Upper lobe of right lung (tissue), 1 donor: ENCODE measurements at places on chromosomes 3 and 15.

GRCh38 chr3:124722589-124722988, 7.7 kb upstream of the UMPS start:
- peaks cover 36% of the 10 kb centered on the region for H3K27me3 ChIP-seq
- H3K36me3 ChIP-seq, result no peaks in the 10 kb centered on the region
- no peaks in the 10 kb centered on the region for H3K4me1 ChIP-seq
- H3K27ac ChIP-seq, result no peak overlapping the region
- DNase-seq, result no peak

- no peaks in the 10 kb centered on the region for H3K27me3 ChIP-seq
- no peak overlapping the region for H3K27ac ChIP-seq
- H3K36me3 ChIP-seq, result peaks cover 72% of the 10 kb centered on the region
- no peaks in the 10 kb centered on the region for H3K4me1 ChIP-seq
- H3K4me3 ChIP-seq, result no peak overlapping the region
Measured at GRCh38 chr3:33122991-33123390, 9.2 kb downstream of the CRTAP start.

DNA sequence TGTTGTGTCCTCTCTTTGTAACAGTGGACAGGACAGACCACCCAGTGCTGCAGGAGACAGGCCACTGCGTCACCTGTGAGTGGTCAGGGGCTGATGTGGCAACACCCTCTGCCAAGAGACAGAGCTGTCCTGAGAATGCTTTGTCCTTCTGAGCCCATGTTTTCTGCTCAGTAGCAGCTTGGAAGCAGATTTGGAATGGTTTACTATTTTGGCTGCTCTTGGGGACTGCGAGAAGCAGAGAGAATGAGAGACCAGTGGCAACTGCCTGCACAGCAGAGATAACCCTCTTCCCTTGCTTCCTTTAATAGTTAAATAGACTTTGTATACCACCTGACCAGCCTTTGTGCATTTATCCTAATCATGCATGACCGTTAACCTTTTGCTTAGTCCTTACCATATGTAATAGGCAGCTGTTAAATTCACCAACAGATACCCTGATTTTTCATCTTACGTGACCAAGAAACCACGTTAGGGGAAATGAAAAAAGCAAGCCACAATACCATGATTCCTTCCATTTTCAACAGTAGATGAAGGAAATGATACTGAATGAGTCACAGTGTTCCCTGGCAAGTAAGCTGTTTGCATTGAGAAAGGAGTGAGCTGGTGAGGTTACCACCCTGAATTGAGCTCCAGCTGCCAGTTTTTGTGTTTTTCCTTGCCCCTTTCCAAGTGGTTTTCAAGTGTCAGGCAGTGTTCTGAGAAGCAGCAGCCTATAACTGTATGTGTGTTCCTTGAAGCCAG, 35.5 kb downstream of the B3GALNT1 start:
- no peak overlapping the region for H3K4me3 ChIP-seq
- DNase-seq, result no peak
- H3K27ac ChIP-seq, result no peak overlapping the region
- peaks cover 5% of the 10 kb centered on the region for H3K4me1 ChIP-seq
- no peaks in the 10 kb centered on the region for H3K36me3 ChIP-seq

DNA sequence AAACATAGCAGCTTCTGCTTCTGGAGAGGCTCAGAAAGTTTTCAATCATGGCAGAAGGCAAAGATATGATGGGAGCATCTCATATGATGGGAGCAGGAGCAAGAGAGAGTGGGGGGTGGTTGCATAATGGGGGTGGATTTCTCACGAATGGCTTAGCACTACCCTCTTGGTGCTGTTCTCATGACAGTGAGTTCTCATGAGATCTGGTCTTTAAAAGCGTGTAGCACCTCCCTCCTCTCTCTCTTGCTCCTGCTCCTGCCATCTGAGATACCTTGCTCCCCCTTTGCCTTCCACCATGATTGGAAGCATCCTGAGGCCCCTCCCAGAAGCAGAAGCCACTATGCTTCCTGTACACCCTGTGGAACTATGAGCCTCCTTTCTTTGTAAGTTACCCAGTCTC, 22.2 kb downstream of the HGD start:
- H3K27ac ChIP-seq, result no peak overlapping the region
- no peak overlapping the region for H3K4me3 ChIP-seq
- H3K4me1 ChIP-seq, result no peaks in the 10 kb centered on the region
- no peaks in the 10 kb centered on the region for H3K27me3 ChIP-seq
- DNase-seq, result no peak
- H3K36me3 ChIP-seq, result no peaks in the 10 kb centered on the region
